ENCODE measurements at places on chromosomes 3 and 15.

GRCh38 chr3:138915503-138916498, 31.1 kb downstream of the FOXL2 start:
- peak; percentile 91 for DNase-seq

DNA sequence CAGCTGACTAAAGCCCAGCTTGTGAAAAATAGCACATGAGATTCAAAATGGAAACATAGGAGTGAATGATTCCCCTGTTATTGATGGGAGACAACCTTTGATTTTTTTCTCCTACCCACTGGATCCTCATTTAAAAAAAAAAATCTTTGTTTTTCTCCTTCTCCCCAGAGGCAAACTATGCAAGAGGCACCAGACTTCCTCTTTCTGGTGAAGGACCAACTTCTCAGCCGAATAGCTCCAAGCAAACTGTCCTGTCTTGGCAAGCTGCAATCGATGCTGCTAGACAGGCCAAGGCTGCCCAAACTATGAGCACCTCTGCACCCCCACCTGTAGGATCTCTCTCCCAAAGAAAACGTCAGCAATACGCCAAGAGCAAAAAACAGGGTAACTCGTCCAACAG, 2.6 kb downstream of the CACNA1D start:
- DNase-seq, result no peak

DNA sequence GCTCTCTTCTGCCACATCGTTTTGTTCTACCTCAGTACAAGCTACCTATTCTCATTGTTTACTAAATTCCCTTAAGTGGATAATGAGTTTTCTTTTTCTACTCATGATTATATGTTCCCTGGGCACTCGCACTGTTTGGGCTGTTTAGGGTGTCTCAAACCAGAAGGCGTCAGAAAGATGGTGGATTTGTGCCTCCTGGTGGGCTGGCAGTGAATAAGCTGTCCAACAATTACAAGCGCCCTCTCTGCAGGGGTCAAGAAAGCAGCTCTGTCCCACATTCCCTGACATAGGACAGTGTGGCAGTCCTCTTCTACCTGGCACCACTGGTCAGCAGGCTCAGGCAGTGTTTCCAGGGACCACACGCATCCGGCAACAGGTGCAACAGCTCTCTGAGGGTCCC, 173.4 kb upstream of the PPP2R3A start:
- DNase-seq, result no peak

DNA sequence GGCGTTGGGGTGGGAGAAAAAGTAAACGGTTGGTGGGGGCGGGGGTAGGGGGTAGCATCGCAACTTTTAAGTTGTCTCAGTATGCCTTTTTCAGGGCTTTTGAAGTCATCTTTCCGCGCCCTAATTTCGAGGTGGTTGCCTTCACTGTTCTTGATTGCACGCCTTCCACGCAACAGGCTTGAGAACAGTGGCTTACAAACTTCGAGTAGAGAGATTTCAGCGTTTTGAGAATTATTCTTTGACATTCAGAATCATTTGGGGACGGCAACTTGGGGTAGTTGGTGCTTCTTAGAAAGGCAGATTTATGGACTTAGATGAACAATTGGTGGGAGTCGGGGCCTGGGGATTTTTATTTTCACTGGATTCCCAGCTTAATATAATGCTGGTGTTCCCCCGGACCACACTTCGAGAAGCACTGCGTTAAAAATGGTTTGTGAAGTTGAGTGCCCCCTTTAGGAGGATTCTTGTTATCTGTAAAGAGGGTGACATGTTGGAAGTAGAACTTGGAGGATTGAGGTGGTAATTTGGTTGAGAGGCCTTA, 880 bp downstream of the PPP4R2 start:
- no peak for DNase-seq

DNA sequence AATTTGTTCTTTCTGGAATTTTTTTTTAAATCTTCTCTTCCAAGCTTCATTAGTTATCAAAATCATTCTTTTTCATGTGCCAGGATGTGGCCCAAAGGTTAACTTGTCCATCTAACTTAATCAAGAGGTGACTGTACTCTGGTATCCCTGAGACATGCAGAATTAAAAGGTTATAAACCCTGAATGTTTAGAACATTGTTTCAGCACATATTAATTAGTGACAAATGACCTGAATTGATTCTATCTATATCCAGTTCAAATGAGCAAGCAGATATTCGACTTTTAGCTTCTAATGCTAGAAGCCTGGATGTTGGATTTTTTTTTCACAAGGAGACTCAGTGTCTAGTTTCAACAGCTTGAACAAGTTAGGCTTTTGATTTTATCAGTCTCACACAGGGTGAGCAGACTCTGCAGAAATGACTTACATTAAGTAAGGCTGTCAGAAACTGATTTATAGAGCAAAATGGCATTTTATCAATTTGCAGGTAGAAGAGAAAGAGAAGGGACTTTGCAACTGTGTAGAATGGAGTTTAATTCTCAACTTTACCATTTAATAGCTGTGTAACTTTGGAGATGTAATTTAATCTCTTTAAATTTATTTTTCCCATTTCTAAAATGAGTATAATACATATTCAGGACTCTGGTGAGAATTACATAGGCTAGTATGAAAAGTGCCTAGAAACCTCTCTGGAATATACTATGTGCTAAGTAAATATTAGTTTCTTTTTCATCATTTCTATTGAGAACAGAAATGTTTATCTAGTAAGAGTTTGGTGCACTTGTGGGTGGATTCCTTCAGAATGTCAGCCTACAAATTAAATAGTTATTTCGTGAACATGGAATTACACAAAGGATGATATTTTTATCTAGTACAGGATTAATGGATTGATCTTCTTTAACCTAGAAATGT, 100.0 kb downstream of the ALCAM start:
- no peak for DNase-seq

DNA sequence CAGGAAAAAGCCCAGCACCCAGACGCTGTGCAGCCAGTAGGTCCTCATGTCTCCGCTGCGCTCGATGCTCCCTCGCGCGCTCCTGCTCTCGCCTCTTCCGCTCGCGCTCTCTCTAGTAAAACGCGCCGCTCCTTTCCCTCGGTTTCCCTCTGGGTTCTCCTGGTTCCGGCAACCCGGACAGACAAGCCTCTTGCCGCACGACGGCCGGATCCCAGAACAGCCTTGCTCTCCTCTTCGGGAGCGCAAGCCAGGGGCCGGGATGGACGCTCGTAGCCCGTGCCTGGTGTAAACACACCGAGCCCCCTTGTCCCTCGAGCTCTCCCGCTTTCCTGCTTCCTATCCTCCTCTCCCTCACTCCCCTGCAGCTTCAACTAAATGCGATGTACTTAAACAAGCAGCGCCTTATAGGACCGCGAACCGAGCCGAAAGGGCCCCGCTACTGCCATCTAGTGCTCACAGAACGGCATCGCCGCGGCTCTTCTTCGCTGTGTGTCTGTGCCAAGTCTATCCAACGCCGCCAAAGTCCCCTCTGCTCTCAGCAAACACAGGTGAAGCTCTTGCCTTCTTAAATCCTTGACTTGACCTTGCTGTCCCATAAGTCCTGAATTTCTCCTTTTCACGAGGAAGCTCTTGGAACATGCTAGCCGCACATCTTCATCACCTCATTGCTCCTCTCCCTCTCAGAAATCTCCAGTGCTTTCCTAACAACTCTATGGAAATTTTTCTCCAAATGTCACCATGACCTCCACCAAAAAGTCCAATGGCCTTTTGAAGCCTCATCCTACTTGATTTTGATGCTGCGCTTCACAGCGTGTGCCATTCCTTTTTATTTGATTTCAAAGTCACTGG, 1037.2 kb downstream of the IGSF11 start:
- peak; percentile 79 for DNase-seq

GRCh38 chr3:56796202-56796601, 5.5 kb downstream of the ARHGEF3 start:
- DNase-seq, result no peak

DNA sequence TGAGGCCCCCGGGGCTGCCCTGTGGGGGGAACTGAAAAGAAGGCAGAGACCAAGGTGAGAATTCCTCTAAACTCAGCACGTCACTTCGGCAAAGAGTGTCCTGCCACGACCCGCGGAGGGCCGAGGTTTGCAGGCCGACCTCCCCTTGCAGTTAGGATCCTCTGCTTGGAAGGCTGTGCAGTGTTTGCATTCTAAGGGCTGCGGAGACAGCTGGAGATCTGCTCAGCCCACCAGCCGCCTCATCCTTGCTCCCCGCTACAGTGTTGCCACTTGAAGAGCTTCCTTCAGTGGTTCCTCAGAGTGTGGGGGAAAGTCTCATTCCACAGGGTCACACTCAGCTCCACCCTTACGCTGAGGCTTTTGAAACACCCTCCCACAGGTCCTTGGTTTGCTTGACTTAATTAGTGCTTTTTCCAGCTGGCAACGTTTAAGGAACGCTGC, 10.8 kb downstream of the SLC51A start:
- no peak for DNase-seq

DNA sequence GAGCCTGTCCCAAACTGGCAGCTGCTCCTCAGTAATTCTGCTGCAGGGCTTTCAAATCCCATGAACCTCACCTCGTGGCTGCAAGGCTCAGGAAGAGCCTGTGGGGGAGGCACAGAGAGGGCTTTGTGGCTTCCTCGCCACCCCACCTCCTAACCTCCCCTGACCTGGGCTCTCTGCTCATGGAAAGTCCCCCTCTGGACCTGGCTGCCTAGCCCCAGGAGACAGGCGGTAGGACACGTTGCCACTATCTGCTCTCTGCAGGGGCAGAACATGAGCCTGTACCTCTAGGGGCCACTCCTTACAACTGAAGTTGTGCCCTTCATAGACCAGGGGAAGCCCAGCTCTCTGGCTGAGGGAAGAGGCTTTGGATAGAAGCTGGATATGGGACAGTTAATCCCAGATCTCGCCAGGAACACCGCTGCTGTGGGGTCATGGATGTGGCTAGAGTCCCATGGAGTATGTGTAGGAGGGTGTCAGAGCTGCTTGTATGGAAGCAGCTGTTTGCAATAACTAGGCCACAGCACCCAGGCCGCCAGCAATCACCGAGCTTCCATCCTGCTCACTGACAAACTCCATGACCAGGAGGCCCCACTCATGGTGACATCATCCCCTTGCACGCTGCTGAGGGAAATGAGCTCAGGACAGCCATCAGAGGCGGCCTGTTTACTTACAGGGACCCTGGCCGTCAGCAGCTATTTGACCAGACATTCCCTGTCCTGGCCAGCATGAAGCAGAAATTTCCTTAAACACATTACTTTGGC, 34.0 kb upstream of the CILP start:
- DNase-seq, result peak; percentile 36

DNA sequence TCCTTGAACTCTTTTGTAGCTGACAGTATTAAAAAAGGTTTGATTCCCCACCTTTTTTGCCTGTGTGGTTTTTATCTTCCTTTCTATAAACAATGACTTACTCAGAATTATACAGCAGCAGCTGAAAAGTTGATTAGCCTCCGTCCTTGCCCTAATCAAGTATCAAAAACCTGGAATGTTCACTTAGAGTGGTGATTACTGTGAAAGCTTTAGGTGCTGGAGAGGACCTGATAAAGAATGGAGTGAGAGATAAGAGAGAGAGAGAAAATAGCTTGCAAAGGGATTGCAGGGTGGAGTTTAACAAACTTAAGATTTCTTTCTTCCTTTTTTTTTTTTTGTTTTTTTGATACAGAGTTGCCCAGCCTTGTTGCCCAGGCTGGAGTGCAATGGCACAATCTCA, 6.7 kb downstream of the CGNL1 start:
- no peak for DNase-seq

DNA sequence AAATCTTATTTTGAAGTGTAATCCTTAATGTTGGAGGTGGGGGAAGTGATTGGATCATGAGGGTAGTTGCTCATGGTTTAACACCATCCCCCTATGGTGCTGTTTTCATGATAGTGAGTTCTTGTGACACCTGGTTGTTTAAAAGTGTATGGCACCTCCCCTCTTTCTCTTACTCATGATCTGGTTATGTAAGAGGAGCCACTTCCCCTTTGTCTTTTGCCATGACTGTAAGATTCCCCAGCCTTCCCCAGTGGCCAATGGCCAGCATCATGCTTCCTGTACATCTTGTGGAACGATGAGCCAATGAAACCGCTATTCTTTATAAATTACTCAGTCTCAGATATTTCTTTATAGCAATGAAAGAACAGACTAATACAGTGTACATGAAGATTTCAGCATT, 39.8 kb upstream of the GMNC start:
- DNase-seq, result no peak

DNA sequence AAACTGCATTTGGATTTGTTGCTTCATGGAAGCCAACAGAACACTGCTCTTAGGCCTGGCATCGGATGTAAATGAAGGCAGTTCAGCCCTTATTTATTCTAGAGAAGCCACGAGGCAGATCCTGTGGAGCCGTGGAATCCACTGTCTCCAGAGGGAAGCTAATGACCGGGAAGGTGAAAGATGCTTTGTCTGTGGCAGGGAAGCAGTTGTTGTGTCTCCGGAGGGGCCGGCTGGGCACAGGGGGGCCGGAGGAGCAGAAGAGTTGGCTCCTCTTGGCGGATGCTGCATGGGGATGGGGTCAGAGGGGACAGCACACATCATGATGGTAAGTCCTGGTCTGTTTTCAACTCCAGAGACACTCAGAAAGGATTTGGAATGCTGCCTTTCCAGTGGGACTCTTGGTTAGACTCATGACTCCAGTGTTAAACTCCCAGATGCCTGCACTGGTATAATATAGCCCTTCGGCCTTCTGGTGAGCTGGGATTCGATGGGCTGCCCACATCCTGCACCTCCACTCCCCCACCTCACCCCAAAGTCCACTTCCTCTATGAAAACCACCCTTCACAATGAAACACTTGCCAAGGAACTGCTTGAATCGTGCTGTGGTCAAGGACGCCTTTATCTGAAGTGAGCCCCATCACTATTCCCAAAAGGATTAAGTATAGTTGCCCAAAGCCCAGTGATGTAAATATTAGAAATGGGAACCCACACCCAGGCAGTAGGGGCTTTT, 33.6 kb downstream of the TPM1 start:
- no peak for DNase-seq

- DNase-seq, result no peak
Observed at GRCh38 chr3:110126065-110126464, 788.7 kb upstream of the DPPA4 start.

DNA sequence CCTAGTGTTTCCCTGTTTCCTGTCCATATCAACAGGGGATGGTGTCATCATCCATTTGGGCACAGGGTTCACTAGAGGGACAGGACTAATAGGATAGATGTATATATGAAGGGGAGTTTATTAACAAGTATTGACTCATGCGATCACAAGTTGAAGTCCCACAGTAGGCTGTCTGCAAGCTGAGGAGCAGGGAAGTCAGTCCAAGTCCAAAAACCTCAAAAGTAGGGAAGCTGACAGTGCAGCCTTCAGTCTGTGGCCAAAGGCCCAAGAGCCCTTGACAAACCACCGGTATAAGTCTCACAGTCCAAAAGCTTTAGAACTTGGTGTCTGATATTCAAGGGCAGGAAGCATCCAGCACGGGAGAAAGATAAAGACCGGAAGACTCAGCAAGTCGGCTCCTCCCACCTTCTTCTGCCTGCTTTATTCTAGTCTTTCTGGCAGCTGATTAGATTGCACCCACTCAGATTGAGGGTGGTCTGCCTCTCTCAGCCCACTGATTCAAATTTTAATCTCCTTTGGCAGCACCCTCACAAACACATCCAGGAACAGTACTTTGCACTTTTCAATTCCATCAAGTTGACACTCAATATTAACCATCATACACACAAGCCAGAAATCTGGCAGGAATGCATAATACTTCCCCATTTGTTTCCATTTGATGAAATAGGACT, 43.4 kb downstream of the CD200 start:
- DNase-seq, result no peak
